Karpas-422 (cell line): ENCODE measurements at places on chromosomes 11 and 22. TPM values are rescaled to one million over a fixed set of nuclear protein-coding genes. Genes with fewer than 3 reads are reported as not detected.

DNA sequence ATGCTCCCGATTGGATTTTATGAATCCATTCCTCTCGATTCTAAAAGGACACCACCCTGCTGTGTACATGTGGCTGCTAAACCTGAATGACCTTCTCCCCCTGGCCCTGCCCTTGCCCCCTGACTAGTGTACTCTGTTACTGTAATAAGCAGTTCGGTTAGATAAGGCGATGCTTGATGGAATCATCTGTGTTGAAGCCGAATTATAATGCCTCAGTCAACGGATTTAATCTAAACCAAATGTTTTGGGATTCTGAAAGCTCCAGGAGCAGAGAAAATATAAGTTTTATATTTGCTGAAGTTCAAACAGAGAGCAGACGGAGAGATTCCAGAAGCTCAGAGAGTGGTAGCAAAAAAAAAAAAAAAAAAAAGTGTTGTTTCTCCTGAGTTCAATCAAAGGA lies 275.4 kb upstream of the MPPED2 start:
- no peak for DNase-seq
- H3K4me1 ChIP-seq, result no peaks in the 10 kb centered on the region
- no peak overlapping the region for H3K27ac ChIP-seq

The ZBTB44 gene
- 36.7 and 62.8 TPM in 2 replicates for total RNA-seq

DNA sequence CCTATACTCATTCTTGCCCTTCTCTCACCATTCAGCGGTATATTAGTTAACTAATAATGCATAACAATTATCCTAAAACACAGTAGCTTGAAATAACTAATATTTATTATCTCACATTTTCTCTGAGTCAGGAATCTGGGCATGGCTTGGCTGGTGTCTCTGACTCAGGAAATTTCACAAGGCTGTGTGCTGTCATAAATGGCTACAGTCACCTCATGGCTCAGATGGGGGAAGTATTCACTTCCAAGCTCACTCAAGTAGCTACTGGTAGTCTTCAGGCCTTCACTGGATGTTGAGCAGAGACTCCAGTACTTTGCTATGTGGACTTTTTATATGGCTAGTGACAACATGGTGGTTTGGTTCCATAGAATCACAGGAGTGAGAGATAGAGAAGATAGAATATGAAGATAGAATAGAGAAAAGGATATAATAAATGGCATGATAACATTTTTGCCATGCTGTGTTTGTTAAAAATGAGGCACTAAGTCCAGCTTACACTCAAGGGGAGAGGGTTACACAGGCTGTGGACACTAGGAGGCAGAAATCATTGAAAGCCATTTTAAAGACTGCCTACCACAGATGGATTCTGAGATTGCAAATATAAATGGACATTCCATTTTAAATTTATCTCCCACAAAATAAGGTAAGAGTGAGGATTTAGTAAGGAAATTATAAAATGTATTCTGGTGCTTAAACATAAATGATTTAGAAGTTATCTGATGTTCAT lies 997.8 kb upstream of the CHORDC1 start:
- H3K4me1 ChIP-seq, result no peaks in the 10 kb centered on the region
- H3K4me3 ChIP-seq, result no peak overlapping the region
- no peak for DNase-seq
- no peaks in the 10 kb centered on the region for H3K36me3 ChIP-seq
- H3K27me3 ChIP-seq, result no peaks in the 10 kb centered on the region

DNA sequence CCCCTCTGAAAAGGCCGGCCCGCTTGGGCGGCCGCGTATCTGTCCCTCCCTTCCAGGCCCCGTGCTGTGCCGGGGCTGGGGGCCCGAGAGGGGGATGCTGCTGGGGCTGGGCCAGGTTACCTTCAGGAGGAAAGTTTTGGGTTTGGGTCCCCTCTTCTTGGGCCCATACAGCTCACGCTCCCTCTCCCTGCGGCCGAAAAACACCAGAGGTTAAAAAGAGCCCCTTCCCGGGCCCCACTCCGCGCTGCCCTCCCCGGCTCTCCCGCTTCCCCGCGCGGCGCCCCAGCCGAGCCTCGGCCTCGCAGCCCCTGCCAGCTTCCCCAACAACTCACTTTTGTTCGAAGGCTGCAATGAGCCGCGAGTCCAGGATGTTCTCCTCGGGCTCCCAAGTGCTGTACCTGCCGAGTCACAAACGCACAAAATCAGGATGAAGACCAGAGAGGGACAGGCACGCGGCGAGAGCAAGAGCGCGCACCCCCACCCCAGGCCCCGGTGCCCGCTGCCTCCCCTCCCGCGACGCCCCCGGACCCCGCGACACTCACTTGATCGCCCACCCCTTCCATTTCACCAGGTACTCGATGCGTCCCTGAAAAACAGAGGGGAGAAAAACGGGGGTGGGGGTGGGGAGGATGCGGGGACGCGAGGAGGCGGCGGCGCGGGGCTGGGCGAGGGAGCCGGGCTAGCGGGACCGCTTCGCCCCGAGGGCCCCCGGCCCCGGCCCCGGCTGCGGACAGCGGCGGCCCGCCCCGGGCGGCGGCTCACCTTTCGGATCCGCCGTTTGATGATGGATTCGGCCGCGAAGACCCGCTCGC lies 450 bp downstream of the CBX6 start:
- H3K4me3 ChIP-seq, result peak overlapping the region; percentile 98
- DNase-seq, result peak; percentile 70
- no peaks in the 10 kb centered on the region for H3K27me3 ChIP-seq
- H3K36me3 ChIP-seq, result peaks cover 26% of the 10 kb centered on the region
- H3K4me1 ChIP-seq, result peaks cover 41% of the 10 kb centered on the region
- H3K27ac ChIP-seq, result peak overlapping the region; percentile 72

DNA sequence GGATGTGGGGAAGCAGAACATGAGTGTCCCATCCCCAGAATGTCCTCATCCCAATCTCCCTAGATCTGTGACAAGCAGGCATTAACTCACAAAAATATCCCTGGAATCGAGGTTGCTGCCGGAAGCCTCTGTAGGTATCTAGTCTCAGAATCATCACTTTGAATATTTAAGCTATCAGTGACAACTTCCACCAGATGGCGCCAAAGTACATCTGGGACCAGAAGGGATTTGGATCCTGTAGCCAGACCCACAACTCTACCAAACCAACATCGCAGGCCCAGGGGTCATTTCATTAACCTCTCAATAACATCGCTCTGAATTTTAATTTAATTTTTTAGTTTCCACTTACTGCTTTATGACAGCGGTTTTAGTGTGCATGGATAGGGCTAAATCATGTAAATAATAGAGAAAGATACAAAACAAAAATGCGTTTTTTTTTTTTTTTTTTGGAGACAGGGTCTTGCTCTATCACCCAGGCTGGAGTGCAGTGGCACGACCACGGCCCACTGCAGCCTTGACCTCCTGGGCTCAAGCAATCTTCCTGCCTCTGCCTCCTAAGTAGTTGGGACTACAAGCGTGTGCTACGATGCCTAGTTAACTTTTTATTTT lies 1.1 kb upstream of the EXT2 start:
- H3K27ac ChIP-seq, result no peak overlapping the region
- peaks cover 22% of the 10 kb centered on the region for H3K4me1 ChIP-seq
- no peak overlapping the region for H3K4me3 ChIP-seq
- no peaks in the 10 kb centered on the region for H3K36me3 ChIP-seq

GRCh38 chr22:27331526-27332281 lies 469.9 kb downstream of the MN1 start:
- DNase-seq, result peak; percentile 68
- no peaks in the 10 kb centered on the region for H3K36me3 ChIP-seq
- H3K27ac ChIP-seq, result no peak overlapping the region
- no peaks in the 10 kb centered on the region; the same call in 1 of the 2 replicates for H3K27me3 ChIP-seq
- no peak overlapping the region for H3K4me3 ChIP-seq

GRCh38 chr11:34478845-34479663 lies 34.5 kb downstream of the ELF5 start:
- no peaks in the 10 kb centered on the region for H3K36me3 ChIP-seq
- DNase-seq, result no peak
- H3K4me1 ChIP-seq, result no peaks in the 10 kb centered on the region
- H3K4me3 ChIP-seq, result no peak overlapping the region

GRCh38 chr22:45612451-45612901 lies 59.2 kb upstream of the ATXN10 start:
- H3K27me3 ChIP-seq, result no peaks in the 10 kb centered on the region
- H3K4me1 ChIP-seq, result no peaks in the 10 kb centered on the region
- no peaks in the 10 kb centered on the region for H3K36me3 ChIP-seq
- no peak overlapping the region for H3K27ac ChIP-seq
- H3K4me3 ChIP-seq, result no peak overlapping the region
- DNase-seq, result no peak

The KAT5 gene
- 17.8 and 23.9 TPM in 2 replicates for total RNA-seq

- no peaks in the 10 kb centered on the region for H3K4me1 ChIP-seq
- H3K36me3 ChIP-seq, result no peaks in the 10 kb centered on the region
- no peaks in the 10 kb centered on the region for H3K27me3 ChIP-seq
- H3K4me3 ChIP-seq, result no peak overlapping the region
- DNase-seq, result no peak
These were observed 32.8 kb downstream of the PARVA start for GRCh38 chr11:12410006-12410728.

- no peak overlapping the region for H3K27ac ChIP-seq
- no peak for DNase-seq
- no peaks in the 10 kb centered on the region for H3K36me3 ChIP-seq
- no peaks in the 10 kb centered on the region for H3K27me3 ChIP-seq
- H3K4me1 ChIP-seq, result peaks cover 25% of the 10 kb centered on the region
These were observed 23.2 kb upstream of the MGAT3 start for GRCh38 chr22:39433476-39434242.

DNA sequence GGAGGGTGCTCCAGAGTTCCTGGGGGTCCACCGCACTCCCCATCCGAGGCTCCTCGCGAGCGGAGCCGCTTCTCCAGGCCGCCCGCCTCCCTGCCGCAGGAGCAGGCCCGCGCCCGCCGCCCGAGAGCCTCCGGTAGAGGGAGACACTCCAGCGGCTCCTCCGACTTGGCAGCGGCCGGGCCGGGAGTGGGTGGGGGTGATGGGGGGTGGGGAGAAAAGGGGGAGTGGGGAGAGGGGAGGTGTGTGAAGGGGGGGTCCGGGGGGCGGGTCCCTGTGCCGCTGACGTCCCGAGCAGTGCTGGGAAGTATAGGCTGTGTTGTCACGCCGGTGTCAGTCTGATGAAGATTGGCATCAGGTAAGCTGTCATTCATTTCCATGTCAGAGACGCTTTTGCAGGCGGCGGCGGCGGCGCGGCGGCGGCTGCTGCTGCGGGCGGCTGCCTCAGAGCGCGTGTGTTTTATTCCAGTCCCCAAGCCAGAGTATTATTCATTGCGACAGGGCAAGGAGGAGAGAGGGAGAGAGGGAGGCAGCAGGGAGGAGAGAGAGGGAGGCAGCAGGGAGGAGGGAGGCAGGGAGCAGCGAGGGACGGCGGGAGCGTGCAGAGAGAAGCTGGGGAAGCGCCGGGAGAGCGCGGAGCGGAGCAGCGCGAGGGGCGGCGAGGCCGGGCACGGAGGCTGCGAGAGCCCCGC lies at the start of gene PKNOX2:
TSS of gene PKNOX2 (plus strand) at position 330 of the 689 bp plus-strand sequence. CDS start 186,555 bp downstream, outside the sequence.
- no peak within 1 kb of the TSS for H3K4me3 ChIP-seq
- no peaks in the 10 kb centered on the region for H3K27me3 ChIP-seq
- DNase-seq, result no peak
- H3K27ac ChIP-seq, result no peak within 1 kb of the TSS
- no peaks in the 10 kb centered on the region for H3K4me1 ChIP-seq

GRCh38 chr11:57214494-57214893 lies 22.6 kb downstream of the APLNR start:
- no peaks in the 10 kb centered on the region for H3K4me1 ChIP-seq
- no peak overlapping the region for H3K27ac ChIP-seq
- no peaks in the 10 kb centered on the region for H3K36me3 ChIP-seq

GRCh38 chr11:120925944-120926343 lies 98.0 kb upstream of the TBCEL start:
- H3K27me3 ChIP-seq, result no peaks in the 10 kb centered on the region
- peak; percentile 47 for DNase-seq
- no peaks in the 10 kb centered on the region for H3K4me1 ChIP-seq

DNA sequence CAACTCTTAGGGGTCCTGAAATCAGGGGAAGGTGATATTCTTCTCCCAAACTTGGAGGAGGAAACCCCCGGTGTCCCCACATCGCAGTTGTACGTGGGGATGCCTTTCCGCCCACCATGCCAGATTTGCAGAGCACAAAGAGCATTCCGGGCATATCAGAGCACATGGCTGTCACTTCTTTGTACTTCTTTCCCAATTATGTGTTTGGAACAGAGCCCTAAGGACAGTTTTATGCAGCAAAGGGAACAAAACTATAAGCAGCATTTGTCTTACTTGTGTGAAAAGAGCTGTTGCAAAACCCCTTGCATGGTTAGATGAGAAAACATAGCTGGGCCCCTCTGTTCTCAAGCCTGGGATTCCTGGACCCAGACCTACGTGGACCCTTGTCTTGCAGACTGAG lies 41.2 kb downstream of the NTM start:
- no peaks in the 10 kb centered on the region for H3K27me3 ChIP-seq
- no peaks in the 10 kb centered on the region for H3K36me3 ChIP-seq
- H3K4me1 ChIP-seq, result no peaks in the 10 kb centered on the region

GRCh38 chr11:93526641-93527583 lies 16.3 kb downstream of the SMCO4 start:
- H3K4me1 ChIP-seq, result peaks cover 12% of the 10 kb centered on the region
- DNase-seq, result no peak
- H3K4me3 ChIP-seq, result no peak overlapping the region
- H3K27me3 ChIP-seq, result no peaks in the 10 kb centered on the region
- H3K36me3 ChIP-seq, result no peaks in the 10 kb centered on the region
- H3K27ac ChIP-seq, result no peak overlapping the region

- DNase-seq, result no peak
- no peak overlapping the region for H3K4me3 ChIP-seq
- no peak overlapping the region for H3K27ac ChIP-seq
- H3K27me3 ChIP-seq, result no peaks in the 10 kb centered on the region
- no peaks in the 10 kb centered on the region for H3K4me1 ChIP-seq
These were observed 431.2 kb downstream of the DLG2 start for GRCh38 chr11:85195934-85196333.

DNA sequence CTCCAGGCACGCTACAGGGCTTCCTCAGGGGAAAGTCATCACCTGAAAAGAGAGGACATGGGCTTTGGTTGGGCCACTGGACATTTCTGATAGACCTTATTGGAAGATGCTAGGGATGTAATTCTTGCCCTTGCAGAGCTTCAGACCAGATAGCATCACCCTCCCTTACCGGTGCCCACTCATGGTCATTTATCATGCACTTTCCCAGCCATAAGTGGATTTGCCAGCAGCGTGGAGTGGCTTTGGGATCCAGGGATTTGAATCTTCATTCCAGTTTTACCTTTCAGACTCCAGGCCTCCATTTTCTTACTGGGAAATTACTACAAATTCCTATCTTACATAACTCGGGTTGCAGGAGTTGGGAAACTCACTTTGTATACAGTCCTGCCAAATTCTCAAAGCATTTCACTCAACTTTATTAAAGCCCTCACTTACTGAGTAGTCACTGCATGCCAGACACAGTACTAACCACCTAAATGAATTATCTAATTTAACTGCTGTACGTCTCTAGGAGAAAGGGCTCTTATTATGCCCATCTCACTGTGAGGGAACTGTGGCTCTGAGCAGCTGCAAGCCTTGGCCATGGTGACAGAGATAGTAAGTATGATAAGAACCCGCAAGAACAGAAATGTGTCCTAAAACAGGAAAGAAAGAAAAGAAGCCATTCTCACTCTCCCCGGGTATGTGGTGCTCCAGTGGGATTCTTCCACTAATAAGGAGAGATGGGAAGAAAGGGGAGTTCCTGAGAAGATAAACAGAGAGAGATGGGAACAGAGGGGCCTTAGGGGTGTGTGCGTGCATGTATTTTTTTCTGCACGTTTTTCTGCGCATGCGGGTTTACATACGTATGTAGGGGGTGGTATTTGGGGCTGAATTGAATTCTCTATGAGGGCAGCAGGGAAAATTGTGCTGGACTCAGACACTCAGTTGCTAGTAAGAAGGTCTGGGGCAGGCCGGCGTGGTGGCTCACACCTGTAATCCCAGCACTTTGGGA lies 9.7 kb downstream of the CHRM1 start:
- no peaks in the 10 kb centered on the region for H3K27me3 ChIP-seq
- H3K36me3 ChIP-seq, result no peaks in the 10 kb centered on the region
- no peak overlapping the region for H3K27ac ChIP-seq
- H3K4me3 ChIP-seq, result no peak overlapping the region

The CFAP300 gene
- not detected in 2 replicates for total RNA-seq
